ENCODE measurements at places on chromosomes 7 and 10.

- no peak for DNase-seq
Measured at GRCh38 chr10:97659589-97659988, 19.1 kb downstream of the PI4K2A start.

DNA sequence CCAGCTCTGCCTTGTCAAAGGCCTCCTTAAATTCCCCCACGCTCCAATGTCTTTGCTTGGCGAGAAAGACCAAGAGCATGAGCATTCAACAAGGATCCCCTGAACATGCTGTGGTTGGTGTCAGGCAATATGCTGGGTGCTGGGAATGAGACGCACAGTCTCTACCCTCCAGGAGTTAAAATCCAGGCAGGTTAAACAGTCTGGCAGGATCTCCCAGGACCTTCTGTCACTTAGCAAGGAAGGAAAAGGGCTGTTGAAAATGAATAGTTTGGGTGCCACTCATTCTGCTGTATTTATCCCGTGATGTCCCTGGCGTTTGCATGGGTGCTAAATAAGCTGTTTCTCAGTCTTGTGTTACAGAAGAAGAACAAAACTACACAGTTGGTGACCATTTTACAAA, 21.9 kb upstream of the ITGA8 start:
- DNase-seq, result no peak

DNA sequence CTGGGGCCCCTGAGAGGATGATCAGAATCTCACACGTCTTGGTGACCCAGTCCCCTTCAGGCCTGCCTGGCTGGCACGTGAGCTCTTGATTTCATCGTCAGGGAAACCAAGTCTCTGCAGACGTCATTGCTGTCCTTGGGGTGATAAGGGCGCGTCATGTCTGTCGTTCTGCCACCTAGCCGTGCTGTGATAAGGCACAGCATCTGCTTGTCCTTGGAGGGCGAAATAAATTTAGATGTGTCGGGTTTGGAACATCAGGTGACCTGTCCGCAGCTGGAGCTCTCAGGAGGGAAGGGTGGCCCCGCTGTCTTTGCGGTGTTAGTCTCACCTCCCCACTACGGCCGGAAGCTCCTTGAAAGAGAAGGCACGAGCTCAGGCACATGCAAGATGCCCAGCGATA, 129.2 kb downstream of the GRK5 start:
- DNase-seq, result no peak

DNA sequence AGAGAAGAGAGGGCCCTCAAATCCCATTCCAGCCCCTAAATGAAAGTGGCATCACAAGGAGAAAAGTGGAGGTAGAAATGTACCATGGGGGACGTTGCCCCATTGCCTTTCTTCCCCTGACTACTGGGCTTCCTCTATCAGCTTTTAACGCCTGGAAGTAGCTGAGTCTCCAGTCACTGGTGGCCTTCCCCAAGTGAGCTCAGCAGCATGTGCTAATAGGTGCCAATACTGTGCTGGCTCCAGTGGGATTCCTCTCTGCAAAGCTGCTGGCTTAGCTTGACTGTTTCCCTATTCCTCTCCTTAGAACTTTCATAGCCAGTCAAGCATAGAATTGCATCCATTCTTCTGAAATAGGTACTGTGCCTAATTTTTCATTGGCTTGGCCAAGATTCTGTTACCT, 32.6 kb downstream of the LRRC4 start:
- no peak for DNase-seq

DNA sequence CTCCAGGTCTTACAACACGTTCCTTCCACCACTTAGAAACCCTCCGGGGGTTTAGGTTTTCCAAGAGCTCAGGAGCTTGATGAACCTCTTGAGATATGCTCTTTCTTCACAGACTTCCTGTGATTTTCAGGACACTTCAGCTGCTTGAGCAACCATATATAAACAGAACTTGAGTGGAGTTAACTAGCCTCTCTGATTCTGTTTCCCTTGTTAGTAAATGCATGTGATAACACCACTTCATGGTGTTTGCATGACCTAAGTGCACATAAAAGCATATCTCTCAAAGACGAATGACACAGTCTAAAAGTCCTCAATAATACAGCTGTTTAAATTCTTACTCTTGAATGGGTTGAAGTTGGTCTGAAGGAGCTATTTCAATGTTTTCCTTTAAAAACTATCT, 9.9 kb downstream of the PRR15 start:
- DNase-seq, result no peak

GRCh38 chr7:84823530-84823929, 363.3 kb downstream of the SEMA3D start:
- DNase-seq, result no peak

- DNase-seq, result peak; percentile 53
Measured at GRCh38 chr7:155878674-155879073, 66.4 kb upstream of the SHH start.

DNA sequence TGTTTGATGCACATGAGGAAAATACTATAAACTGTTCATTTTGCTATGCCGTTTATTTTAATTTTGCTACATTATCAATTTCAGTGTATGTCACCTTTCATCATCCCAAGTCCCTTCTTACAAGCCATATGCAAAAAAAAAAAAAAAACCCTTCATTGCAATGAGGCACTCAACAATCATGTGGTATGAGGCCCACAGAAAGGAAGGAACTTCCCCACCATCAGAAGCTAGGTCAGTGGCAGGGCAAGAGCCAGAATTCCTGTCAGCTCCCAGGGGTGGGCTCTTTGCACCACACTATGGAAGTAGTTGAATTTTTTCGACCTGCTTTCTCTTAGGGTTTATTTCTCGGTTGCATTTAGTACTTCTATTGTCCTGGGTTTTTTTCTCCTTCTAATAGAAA, 75.4 kb downstream of the NOC3L start:
- DNase-seq, result no peak

- no peak for DNase-seq
Measured at GRCh38 chr7:20438694-20439376, 108.1 kb downstream of the ITGB8 start.

GRCh38 chr7:7682861-7683260, 35.5 kb downstream of the RPA3 start:
- DNase-seq, result no peak

GRCh38 chr10:132407846-132408278, 10.9 kb downstream of the PWWP2B start:
- no peak for DNase-seq

- no peak for DNase-seq
Measured at GRCh38 chr10:126902157-126902556, 3.1 kb upstream of the DOCK1 start.

DNA sequence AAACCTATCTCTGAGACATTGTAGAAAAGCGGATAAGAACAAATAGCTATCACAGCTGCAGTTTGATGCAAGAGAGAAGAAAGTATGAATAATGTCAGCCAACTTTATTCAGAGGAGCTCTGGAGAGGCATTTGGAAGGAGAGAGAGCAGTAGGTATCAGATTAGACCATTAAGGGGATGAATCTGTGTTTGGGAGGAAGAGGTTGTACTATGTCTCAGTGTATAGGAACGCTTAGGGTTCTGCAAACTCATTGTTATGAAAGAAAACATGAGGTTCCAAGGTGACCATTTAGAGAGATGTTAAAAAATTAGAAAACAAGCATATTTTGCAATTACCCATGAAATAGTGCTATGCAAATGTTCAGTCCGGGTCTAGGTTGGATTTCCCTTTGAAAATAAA, 207.5 kb upstream of the GNAI1 start:
- DNase-seq, result no peak

DNA sequence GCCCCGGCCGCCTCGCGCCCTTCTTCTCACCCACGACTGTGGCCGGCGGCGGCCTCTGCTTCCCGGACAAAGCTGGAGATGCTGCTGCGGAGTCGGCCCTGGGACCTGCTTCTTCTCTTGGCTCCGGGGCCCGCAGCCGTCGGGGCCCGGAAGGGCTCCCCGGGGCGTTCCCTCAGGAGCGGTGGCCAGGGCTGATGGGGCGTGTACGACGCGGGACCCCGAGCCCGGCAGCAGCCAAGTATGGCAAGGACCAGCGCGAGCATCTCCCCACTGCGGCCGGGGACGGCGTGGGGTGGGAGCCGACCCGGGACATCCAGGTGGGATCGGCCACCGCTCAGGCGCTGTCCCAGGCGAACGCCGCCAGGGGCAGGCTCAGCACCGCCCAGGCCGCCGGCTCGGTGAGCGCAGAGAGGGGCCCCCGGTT, 27.6 kb upstream of the BMS1 start:
- DNase-seq, result no peak

DNA sequence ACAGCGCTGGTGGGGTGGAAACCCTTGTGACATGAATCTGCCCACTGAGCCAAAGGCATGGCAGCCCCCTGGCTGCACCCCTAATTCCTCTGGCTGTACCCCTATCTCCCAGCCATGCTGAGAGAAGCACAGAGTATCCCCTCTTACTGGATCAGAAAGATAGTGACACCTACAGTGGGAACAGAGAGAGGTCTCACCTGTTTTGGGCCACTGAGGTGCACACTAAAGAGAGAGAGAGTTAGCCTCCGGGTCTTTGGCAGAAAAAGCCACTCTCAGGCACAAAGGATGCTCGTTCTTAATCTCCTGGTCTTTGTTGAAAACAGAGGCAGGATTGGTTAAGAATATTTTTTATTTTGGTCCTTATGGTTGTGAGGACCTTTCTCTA, 11.3 kb downstream of the TSPAN14 start:
- no peak for DNase-seq

DNA sequence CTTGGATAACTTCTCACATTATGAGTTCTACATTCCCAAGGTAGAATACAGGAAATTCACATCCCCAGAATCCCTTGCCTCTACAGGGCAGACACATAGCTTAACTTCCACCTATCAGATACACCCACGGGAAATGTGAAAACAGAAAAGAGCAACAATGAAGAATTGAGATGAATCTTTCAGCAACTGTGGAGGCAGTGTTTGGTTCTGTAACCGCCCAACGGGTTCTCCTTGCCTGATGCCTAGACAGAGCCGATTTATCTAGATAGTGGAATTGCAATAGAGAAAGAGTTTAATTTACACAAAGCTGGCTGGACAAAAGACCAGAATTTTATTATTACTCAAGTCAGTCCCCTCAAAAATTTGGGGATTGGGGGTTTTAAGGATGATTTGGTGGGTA, 138.8 kb downstream of the MTPAP start:
- no peak for DNase-seq

DNA sequence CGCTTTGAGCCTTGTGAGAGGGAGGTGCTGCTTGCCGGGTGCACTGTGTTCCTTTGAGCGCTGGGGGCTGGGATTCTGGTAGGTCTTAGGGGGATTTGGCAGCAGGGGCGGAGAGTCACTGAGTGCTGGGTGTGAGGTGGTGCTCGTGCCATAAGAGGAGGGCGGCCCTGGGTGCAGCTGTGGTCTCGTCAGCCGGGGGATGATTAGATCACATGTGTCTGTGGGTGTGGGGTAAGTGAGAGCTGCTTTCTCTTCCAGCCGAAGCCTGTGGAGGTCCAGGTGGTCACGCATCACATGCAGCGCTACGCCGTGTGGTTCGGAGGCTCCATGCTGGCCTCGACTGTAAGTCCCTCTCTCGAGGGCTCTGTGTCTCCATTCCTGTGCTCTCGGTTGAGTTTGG, 93.7 kb downstream of the ACTR3B start:
- DNase-seq, result no peak

GRCh38 chr7:77438131-77438530, 22.0 kb upstream of the GSAP start:
- no peak for DNase-seq

- DNase-seq, result no peak
Measured at GRCh38 chr7:77662869-77663268, 33.4 kb upstream of the RSBN1L start.

GRCh38 chr10:124117511-124117785, 24.1 kb upstream of the CHST15 start:
- DNase-seq, result no peak

GRCh38 chr10:34319197-34319846, 495.8 kb downstream of the PARD3 start:
- DNase-seq, result no peak

- no peak for DNase-seq
Measured at GRCh38 chr10:33631991-33632390, 297.5 kb upstream of the NRP1 start.

DNA sequence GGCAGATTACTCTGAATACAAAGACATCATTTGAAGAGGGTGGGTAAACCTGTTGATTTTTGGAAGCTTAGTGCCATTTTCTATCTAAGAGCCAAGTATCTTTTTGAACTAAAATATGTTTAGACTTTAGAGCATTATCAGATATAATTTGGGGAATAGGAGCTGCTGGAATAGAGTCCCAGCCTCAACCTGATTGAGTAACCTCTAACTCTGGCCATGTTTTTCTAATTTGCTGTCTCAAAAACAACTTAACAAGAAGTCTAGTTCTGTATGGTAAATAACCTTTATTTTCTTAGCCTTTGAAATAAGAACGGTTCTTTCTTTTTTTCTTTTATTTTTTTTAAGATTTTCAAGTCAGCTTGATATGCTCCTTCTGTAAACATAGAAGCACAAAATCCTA, 224.5 kb downstream of the DYNC1I1 start:
- DNase-seq, result no peak

DNA sequence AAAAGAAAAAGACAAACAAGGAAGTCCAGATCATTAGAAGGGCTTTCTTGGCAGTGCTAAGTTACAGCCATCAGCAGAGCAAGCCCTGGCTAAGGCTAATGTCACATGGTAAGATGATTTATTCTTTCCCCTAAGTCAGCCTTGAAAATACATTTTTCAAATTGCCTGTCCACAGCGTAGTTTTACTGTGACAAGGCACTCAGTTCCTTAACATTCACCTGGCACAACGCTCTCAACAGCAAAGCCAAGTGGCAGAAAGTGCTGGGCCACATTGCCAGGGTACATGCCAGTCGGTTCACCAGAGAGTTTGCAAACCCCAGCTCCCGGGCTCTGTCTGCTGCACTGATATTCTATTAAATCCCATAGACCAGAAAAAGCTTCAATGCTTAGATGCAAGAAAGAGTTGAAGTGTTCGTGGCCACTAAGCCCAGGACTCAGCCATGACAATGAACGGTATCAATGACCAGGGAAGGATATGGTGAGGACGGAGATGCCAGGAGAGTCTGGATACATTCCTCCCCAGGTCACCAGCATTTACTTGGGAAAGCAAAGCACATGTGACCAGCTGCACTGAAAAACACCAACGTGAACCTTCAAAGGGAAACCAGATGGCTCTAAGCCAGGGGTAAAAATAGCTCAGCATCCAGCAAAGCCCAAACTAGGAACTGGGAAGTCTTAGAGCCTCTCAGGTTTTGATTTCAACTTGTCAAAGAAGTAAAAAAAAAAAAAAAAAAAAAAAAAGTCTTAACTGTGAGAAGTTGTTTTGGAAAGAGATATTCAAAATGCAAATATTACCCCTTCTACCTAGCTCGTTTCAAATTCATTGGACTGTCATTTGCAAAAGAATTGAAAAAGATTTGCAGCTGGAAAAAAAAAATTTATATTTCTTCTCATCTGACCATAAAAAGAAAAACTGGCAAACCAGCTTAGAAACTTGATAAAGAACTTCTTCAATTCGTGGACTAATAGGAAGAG, 23.9 kb upstream of the MPP7 start:
- DNase-seq, result no peak

DNA sequence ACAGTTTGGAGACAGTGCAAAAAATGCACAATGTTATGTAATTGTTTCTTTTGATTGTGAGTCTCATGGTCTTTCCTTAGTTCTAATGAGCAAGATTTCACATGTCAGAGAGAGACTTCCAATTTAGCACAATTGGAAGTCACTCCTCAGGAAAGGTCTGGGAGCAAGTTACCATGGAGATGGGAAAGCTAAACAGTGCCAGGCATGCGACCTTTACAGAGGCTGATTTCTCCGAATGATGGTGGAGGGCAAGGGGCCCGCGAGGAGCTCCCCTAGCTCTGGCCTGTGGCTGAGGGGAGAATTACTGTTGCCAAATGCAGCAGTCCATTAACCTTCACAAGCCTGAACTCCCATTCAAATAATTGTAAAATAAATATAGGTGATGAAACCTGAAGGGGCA, 59.3 kb downstream of the CDCA7L start:
- no peak for DNase-seq

Measured in natural killer cell treated with Interleukin-12 subunit alpha and Interleukin-12 subunit beta and Interleukin-15 and Interleukin-18, amount 100 ng/mL, for 72 hours (primary cell).